ENCODE measurements at places on chromosomes 5 and 9.

DNA sequence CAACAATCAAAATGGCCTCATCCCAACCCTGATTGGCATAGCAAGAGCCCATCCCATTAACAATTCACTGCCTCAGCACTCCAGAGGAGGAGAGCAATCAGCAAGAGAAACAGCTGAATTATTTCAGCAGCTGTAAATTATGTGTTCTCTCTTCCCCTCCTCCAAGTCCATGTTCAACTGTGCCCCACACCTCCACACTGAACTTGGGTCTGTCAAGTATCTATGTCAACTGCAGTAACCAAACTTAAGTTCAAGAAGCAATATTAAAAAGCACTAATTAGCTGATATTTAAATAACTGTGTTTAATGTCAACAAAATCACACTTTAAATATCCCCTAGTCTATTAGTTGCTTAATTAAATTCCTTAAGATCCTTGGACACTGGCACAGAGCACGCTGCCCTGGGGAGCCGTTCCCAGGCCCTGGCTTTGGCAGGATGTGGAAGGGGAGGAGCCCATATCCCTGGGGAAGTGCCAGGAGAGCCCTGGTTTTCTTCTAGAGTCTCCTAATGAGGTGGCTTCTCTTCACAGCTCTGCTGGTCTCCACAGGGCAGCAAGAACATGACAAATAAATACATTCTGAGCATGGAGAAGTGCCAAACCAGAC is 50.6 kb downstream of the SIL1 start:
- DNase-seq: no peak

GRCh38 chr5:2190549-2190948 is 307.8 kb upstream of the IRX4 start:
- no peak for DNase-seq

- no peak for DNase-seq
These were observed 747.8 kb downstream of the CDH18 start for GRCh38 chr5:19240170-19240569.

DNA sequence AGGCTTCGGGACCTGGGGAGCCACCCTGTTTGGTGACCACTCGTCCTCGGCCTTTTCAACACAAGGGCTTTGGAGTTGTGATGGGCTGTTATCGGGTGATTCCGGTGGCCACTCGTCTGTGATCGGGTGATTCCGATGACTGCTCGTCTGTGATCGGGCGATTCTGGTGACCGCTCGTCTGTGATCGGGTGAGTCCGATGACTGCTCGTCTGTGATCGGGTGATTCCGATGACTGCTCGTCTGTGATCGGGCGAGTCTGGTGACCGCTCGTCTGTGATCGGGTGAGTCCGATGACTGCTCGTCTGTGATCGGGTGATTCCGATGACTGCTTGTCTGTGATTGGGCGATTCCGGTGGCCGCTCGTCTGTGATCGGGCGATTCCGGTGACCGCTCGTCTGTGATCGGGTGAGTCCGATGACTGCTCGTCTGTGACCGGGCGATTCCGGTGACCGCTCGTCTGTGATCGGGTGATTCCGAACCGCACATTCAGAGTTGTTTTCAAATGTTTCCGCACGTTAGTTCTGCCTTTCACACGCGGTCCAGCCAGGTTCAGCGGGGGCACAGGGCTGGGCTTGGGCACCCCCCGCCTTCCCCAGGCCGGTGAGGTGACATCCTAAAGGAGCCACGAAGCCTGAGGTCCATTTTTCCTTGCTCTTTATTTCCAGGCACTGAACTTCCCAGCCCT is 30.3 kb downstream of the TPPP start:
- DNase-seq: no peak

GRCh38 chr9:81468084-81468595 is 221.2 kb downstream of the TLE1 start:
- DNase-seq: no peak
